ENCODE measurements at places on chromosomes 3 and 15.

DNA sequence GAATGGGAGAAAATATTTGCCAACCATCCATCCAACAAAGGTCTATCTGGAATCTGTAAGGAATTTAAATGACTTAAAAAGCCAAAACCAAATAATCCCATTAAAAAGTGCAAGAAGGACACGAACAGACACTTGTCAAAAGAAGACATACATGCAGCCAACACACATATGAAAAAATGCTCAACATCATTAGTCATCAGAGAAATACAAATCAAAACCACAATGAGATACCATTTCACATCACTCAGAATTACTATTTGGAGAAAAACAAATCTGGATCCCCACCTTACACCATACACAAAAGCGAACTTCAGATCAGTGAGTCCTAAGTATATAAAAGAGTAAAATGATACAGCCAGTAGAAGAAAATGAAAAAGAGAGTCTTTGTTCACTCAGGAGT lies 58.6 kb upstream of the MNS1 start:
- DNase-seq, result no peak

DNA sequence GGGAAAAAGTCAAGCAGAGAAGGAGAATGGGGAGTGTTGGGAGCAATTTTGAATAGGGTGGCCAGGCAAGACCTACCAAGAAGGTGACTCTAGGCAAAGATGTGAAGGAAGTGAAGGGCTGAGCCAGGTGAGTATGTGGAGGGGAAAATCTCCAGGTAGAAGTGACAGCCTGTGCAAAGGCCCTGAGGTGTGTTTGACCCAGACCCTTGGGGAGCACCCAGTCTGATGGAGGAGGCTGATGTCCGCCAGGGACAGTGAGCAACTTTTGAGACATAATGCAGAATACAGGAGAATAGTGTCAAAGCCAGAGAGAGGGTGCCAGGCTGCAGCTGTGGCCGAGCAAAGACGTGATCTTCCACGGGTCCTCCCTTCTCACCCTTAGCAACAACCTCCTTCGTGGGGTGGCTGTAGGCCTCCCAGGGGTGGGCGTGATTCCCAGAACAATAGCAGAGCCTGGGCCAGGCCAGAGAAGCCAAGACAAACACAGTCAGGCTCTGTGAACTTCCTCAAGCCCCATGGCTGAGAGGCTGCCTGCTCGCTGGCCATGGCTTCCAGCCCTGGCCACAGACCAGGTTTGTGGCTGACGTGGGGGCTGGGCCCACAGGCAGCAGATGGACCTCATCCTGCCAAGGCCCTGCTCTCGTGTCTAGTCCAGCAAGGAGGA lies 58.1 kb downstream of the SLC6A6 start:
- no peak for DNase-seq

GRCh38 chr15:90376789-90377188 lies 11.3 kb upstream of the IQGAP1 start:
- DNase-seq, result no peak

DNA sequence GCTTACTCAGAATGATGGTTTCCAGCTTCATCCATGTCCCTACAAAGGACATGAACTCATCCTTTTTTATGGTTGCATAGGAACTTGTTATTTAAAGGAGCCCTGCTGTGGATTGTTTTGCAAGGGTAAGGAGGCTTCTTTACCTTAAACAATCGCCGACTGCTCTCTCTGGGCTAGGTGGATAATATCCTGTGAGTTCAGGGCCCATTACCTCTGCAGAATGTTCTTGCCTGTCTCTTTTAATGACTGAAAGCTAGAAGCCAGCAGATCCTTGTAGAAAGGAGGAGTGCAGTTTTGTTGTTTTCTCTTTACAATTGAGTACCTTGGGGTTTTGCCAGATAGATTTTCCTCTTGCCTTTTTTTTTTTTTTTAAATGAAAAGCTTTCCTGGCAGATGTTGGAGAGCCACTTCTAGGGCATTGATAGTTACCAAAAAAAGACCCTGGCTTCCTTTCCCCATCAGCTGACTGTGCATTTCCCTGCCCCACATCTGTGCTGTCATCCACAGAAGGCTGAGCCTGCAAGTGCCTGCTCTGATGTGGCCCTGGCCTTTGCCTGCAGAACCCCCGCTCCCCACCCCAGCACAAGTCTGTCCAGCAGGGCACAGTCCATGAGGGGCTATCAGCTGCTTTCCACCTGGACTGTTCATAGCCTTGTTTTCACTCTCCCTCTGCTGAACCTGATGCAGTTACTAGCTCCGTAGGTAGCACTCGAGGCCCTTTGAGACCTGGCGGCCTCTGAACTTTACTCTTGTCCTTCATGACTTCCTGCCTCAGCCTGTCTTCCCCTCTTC lies 113.1 kb downstream of the CHCHD6 start:
- DNase-seq, result no peak

- DNase-seq, result no peak
Measured at GRCh38 chr15:72086010-72086697, 31.8 kb downstream of the MYO9A start.

- no peak for DNase-seq
Measured at GRCh38 chr3:98501270-98501669, 3.8 kb downstream of the OR5K2 start.

GRCh38 chr3:183252118-183252782 lies 803 bp upstream of the B3GNT5 start:
- no peak for DNase-seq

- no peak for DNase-seq
Measured at GRCh38 chr15:73872346-73872745, 1.0 kb upstream of the TBC1D21 start.

DNA sequence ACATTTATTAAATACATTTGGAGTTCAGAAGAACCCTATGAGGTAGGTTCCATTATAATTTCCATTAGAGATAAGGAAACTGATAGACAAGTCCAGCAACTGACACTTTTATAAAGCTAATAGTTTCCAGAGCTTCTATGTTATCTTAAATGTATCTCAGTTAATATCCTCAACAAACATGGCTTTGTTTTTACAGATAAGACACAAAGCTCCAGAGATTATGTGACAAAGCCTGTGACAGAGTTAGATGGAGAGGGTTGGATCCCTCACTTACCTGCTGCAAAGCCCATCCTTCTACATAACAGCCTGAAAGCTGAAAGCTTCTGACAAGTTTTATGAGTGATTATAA lies 473 bp upstream of the COMMD2 start:
- no peak for DNase-seq

DNA sequence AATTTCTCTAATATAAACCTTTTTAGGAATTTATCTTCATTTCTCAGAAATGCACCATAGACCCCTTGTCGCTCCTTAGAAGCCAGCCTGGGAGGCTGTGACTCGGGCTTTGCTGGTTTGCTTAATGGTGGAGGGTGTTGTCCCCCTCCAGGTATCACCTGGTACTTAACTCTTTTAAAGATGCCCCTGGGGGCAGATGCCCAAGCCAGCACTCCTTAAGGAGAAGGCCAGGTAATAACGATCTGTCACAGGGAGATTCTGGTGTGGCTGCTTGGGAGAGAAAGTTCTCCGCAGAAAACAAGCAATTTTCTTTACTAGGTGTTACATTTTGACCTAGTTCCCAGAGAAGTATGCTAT lies 22.3 kb downstream of the EHD4 start:
- no peak for DNase-seq

- DNase-seq, result no peak
Measured at GRCh38 chr3:162525771-162526170, 1029.2 kb downstream of the OTOL1 start.

DNA sequence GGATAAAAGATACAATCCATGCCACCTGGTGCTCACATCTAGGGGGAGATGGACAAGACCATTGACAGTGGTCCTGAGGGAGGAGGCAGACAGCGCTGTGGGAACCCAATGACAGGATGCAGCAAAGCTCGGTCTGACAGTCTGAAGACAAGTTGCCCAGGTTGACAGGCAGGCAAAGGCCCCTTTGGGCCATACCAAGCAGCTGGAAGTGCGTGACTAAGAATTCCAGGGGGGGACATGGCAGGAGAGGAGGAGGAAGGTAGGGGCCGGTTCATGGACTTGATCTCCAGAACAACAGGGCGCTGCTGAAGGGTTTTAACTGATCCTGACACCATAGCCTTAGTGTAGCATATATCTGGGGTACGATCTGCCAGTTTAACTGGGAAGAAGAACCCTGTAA lies 83.4 kb downstream of the RPLP1 start:
- DNase-seq, result no peak

DNA sequence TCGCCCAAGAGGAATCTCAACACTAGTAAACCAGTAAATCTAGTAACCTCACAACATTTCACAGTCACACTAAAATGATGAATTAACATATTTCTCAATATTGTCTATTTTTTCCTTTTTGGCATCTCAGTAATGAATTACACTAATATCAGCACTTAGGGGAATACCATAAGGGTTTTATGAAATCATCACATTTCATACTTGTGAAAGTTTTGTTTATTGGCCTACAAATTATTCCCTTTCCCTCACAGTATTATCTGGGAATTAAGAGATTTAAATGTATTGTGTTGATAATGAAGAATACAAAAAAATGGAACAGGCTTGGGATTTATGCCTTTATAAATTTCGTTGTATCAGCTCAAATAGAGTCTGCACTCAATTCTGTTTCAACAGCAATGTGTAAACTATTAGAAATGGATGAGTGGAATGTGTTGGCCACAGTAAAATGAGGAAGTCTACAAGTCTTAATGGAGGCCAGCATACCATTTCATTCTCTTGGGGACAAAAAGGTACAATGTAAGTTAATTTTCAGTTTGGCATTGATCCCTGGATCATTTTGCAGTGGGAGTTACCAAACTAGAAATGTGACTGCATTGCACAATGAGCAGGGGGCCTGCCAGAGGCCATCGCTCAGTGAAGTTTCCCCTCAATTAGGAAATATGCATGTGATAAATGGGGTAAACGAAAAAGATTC lies 195.4 kb downstream of the FMN1 start:
- no peak for DNase-seq

DNA sequence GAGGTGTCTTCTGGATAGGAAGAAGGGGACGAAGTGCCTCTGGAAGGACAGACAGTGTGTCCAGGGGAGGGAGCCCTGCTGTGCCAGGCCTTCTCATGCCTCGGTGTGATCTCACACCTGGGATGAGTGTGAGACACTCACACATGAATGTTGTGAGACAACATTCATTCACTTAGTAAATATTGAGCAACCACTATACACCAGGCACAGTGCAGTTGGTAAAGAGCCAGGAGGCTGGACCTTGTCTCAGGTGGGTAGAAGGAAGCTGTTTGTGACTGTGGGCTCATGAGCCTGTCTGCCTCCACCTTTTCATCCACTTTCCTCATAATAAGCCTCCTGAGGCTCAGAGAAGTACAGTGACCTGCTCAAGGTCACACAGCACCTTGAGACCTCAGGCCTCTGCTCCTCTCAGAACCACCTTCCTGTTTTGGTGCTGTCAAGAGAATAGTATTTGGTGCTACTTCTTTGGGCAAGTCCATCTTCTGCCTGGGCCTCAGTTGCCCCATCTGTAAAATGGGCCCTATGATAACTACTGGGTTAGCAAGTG lies 20.9 kb downstream of the SLC6A6 start:
- DNase-seq, result no peak

- no peak for DNase-seq
Measured at GRCh38 chr3:173739726-173740125, 342.2 kb downstream of the NLGN1 start.

GRCh38 chr3:104514371-104514770 lies 852.3 kb upstream of the ALCAM start:
- no peak for DNase-seq

- no peak for DNase-seq
Measured at GRCh38 chr3:170089862-170090600, 52.2 kb downstream of the GPR160 start.
